ENCODE measurements at places on chromosomes 5 and 9.
A peak's percentile ranks its signal among the peaks of the same experiment; 100 is the strongest.

DNA sequence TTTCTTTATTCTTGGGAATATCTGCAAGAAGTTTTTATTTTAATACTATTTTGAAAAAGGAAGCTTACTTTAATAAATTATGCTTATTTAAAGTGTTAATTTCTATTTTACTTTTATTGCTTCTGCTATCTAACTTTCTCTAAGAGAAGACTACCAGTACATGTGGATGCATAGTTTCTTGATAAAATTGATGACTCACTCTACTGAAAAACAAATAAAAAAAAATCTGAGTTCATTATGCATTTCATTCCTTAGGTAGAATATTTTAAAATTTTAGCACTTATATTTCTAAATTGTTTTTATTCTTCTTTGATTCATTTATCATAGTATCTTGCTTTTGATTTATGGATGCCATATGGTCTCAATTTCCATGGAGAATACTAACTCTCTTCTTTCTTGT is 217.9 kb downstream of the TAF11L14 start:
- DNase-seq, result no peak

GRCh38 chr9:134372581-134373267 is 46.5 kb downstream of the RXRA start:
- no peak for DNase-seq

GRCh38 chr5:63500242-63500641 is 462.0 kb downstream of the HTR1A start:
- no peak for DNase-seq

GRCh38 chr5:179852993-179853547 is 5.5 kb downstream of the MRNIP start:
- DNase-seq, result no peak

- DNase-seq, result no peak
Observed at GRCh38 chr9:87270221-87270847, 227.3 kb upstream of the DAPK1 start.

DNA sequence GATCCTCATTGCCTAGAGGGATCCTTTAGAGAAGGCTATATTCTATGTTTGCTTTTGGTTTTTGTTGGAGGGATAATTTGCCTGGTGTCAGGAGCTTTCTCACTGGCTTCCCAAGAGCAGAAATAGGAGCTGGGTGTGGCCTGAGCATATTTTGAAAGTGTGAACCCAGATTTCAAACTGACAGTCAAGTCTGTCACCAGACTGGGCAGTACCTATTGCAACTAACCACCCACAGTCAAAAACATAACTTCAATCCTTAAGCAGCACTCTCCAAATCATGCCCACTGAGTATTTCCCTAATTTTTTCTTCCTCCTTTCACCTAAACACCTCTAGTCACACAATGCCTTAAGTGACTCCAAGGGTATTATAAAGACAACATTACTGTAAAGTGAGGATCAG is 278.4 kb downstream of the EBF1 start:
- DNase-seq, result no peak

GRCh38 chr9:70902171-70902570 is 219.2 kb downstream of the TRPM3 start:
- DNase-seq, result no peak

- DNase-seq, result no peak
Observed at GRCh38 chr5:143887903-143888665, 76.1 kb downstream of the HMHB1 start.

GRCh38 chr5:131953969-131954368 is 8.5 kb upstream of the MEIKIN start:
- DNase-seq, result no peak

DNA sequence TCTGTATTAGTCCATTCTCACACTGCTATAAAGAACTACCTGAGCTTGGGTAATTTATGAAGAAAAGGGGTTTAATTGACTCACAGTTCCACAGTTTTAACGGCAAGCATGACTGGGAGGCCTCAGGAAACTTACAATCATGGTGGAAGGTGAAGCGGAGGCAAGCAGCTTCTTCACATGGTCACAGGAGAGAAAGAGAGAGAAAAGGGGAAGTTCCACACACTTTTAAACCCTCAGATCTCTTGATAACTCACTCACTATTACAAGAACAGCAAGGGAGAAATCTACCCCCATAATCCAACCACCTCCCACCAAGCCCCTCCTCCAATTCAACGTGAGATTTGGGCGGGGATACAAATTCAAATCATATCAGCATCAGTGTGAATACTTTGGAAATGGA is 133.4 kb upstream of the SLC30A5 start:
- no peak for DNase-seq

- no peak for DNase-seq
Observed at GRCh38 chr5:59617186-59617771, 276.2 kb downstream of the PDE4D start.

GRCh38 chr5:148792744-148793143 is 33.7 kb upstream of the ADRB2 start:
- DNase-seq, result no peak

GRCh38 chr9:96087669-96088299 is 212.3 kb downstream of the ERCC6L2 start:
- DNase-seq, result no peak

GRCh38 chr5:74638970-74639806 is 1.3 kb downstream of the ENC1 start:
- DNase-seq, result no peak

DNA sequence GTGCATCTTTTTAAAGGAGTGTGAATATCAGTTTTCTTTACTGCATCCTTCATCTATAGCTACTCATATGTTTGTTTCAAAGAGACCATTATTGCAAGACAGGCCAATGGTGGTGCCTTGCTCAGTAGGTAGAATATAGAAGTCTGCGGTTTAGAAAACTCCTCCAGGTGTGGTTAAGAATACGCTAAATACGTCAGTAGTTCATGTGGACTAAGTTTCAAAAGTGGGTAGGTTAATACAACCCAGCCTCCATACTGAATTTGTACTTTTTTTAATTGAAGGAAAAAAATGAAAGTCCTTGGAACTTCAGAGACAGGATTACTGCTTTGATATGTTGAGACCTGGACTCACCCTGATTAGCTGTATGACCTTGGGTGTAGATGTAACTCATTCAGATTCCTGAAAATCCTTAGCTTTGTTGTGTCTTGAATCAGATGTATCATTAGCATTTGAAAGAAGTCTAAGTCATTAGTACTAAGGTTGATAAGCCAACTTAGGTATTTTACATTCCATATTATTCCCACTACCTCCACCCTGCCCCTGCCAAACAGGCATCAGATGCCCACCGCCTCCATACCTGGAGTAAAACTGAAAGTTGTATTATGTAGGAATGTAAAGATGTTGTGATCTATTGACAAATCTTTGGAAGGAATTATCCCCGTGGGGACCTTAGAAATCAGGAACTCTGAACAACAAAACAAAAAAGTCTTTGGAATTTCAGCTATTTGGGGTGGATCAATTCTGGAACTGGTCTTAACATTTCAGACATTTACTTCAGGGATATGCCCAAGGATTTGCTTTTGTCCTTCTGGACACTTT is 6.1 kb downstream of the BASP1 start:
- DNase-seq, result no peak

GRCh38 chr5:42753099-42753498 is 3.5 kb upstream of the CCDC152 start:
- no peak for DNase-seq

DNA sequence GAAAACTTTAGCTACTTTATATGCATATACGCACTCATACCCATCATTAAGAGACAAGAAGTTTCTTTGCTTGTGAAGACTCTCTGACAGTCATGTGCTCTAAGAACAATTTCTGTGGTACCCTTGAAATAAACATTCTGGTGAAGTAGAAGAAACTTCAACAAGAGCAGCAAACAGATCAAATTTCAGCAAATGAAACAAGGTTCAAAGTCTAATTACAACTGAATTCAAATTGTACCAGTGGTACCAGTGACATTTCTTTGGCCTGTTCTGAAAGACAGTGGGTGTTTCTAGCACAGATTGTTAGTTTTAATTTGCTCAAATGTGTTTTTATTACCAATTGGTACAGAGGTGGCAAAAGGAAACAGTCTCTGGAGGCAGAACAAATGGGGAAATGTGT is 391.0 kb downstream of the CHSY3 start:
- DNase-seq, result no peak

- DNase-seq, result no peak
Observed at GRCh38 chr5:158877124-158877581, 222.6 kb downstream of the EBF1 start.

- no peak for DNase-seq
Observed at GRCh38 chr5:176596689-176597416, 13.1 kb downstream of the GPRIN1 start.

- DNase-seq, result no peak
Observed at GRCh38 chr9:82457891-82458290, 469.3 kb downstream of the SPATA31D1 start.

DNA sequence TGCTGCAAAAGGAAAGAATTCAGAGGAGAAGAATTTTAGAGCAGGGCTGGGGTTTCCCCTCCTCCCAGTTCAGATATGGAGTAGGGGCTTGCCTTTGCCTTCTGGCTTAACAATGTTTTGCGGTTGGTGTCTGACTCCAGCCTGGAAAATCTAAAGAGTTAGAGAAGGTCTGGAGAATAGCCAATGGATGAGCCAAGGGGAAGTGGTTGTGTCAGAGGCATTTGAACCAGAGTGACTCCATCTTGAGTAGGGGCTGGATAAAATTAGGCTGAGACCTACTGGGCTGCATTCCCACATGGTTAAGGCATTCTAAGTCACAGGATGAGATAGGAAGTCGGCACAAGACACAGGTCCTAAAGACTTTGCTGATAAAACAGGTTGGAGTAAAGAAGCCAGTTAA is 133.7 kb downstream of the DIRAS2 start:
- DNase-seq, result no peak

GRCh38 chr5:168469816-168470215 is 16.5 kb upstream of the RARS1 start:
- DNase-seq, result no peak

DNA sequence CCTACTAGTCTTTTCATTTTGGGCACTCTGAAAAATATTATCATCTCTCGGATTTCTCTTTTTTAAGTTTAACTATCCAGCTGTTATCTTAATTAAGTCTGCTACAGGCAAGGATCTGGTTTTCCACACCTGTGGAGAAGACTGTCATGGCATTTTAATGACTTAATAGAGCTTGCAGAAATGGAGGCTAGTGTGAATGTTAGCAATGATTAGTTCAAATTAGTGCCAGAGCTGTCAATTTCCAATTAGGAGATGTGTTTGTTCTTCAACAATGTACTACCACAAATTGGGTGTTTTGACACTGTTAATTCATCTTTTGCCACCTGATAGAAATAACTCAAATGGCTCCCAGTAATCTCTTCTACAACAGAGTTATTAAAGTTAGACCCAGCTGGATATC is 2023.0 kb upstream of the CDH9 start:
- no peak for DNase-seq

DNA sequence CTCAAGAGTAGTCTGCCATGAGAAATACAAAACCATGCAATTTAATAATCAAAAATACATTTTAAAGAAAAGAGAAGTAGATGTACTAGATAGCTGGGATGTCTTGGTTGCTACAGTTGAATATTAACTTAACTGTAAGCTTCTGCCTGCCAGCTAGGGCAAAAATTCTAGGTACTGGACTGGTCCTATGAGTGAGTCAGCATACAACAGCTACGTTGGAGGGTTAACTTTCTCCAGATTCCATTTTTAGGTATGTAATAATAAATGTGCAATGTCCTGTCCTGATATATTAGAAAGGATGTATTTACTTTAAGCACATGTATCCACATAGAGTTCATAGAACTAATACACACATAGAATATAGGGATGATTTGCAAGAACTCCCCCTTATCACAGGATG is 230.1 kb downstream of the CAAP1 start:
- DNase-seq, result no peak

GRCh38 chr5:180370861-180371641 is 17.9 kb upstream of the GFPT2 start:
- DNase-seq, result no peak

- peak; percentile 58 for DNase-seq
Observed at GRCh38 chr5:172178991-172179989, 8.7 kb downstream of the STK10 start.

GRCh38 chr5:62001640-62002039 is 304.4 kb upstream of the KIF2A start:
- no peak for DNase-seq

GRCh38 chr5:109038209-109038840 is 290.6 kb downstream of the FER start:
- DNase-seq, result no peak

GRCh38 chr9:89899573-89899972 is 294.8 kb downstream of the GADD45G start:
- no peak for DNase-seq

DNA sequence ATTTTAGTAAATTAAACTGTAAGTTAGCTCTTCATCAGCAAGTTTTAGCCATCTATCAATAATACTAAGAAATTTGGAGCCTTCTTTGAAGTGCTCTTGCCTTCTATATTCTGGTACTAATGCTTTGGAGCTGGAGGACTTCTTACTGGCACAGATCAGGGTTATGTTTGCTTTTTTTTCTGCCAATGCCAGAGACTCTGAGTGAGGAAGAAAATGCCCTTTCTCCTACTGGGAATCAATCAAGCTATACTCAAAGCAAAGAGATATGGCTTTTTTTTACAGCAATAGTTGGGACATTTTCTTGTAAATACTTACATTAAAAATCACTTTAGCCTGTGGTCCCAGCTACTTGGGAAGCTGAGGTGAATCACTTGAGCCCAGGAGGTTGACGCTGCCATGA is 4.3 kb downstream of the HSDL2 start:
- DNase-seq, result no peak

GRCh38 chr5:137216976-137217598 is 282.0 kb downstream of the SPOCK1 start:
- DNase-seq, result no peak

GRCh38 chr9:95090023-95090791 is 227.3 kb downstream of the FANCC start:
- no peak for DNase-seq

- no peak for DNase-seq
Observed at GRCh38 chr5:17257705-17258273, 40.4 kb downstream of the BASP1 start.

DNA sequence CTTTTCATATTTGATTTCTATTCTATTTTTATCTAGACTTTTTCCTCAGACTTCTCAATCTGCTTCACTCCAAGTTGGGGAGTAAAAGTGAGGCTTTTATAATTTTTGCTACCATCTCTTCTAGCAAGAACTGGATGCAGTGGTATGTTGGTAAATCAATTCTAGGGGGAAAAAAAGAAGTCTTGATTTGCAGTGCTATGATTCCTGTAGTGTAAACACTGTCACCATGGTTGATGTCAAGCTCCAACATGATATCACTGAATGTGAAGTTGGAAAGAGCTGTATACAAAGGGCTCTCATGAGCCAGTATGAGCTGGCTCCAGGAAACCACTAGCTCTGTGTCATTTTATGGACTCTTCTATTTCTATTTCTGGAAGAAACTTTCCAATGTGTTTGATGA is 439.2 kb downstream of the NTRK2 start:
- no peak for DNase-seq

DNA sequence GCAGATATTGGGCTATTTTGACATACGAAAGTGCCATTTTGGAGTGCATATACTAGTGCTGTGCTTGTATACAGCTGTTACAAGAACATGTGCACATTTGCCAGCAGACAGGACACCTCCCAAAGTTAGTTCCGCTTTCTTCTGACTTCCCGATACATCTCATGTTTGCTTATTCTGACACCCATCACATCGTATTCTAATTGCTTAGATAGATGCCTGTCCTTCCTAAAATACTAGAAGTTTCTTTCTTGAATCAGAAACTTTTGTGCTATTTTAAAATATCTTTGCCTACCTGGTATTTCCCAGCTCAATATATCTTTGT is 177.8 kb downstream of the TTLL11 start:
- DNase-seq, result no peak
